ENCODE measurements at places on chromosomes 7 and 10.

DNA sequence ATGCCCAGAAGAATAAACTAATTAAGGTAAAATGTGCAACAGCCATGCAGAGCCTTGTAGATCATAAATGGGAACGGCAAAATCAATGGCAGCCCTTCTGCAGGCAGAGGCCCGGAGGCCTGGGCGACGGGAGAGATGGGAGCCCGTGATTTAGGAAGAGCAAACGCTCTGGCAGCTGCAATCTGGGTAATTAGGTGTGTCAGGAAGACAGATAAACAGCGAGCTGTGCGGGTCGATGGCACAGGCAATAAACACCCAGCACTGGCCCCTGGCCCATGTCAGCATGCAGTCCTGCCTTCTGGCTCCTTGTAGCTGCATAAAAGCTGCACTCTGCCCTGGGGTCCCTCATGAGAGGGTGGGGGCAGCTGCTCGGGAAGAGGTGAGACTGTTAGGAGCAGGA lies 78.0 kb downstream of the GOLGA7B start:
- DNase-seq = no peak

- no peak for DNase-seq
Observed at GRCh38 chr10:46323176-46323575, 36.4 kb downstream of the ANTXRL start.

DNA sequence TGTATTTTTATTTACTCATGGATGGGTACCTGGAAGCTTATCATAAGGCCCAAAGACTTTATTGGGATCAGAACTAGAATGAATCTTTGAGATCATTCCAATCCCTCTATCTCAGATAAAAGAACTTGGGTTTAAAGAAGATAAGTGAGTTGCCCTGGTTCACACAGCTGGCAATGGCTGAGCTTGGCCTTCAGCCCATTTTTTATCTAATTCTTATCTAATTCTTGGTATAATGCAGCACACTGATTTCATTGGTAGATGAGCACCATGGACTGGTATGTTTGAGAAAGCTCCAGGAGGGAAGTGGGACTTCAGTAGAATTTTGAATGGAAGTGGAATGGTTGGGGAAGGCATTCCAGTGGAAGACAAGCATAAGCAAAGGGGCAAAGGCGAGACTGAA lies 558.9 kb downstream of the REEP3 start:
- no peak for DNase-seq

- no peak for DNase-seq
Observed at GRCh38 chr7:69603351-69603750, 5.1 kb downstream of the AUTS2 start.

- peak; percentile 10 for DNase-seq
Observed at GRCh38 chr7:116834815-116835504, 27.4 kb upstream of the CAPZA2 start.

DNA sequence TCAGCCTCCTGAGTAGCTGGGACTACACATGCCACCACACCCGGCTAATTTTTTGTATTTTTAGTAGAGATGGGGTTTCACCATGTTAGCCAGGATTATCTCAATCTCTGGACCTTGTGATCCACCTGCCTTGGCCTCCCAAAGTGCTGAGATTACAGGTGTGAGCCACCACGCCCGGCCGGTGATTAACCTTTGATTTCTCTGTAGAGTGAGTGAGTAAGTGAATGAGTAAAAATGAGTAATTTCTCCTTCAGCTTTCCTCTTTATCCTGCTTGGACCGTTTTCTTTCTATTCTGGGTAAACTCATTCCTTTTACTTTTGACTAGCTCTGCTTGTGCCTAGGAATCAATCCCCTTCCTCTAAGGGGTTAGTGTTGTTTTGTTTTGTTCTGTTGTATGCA lies 36.8 kb downstream of the ST7 start:
- no peak for DNase-seq

DNA sequence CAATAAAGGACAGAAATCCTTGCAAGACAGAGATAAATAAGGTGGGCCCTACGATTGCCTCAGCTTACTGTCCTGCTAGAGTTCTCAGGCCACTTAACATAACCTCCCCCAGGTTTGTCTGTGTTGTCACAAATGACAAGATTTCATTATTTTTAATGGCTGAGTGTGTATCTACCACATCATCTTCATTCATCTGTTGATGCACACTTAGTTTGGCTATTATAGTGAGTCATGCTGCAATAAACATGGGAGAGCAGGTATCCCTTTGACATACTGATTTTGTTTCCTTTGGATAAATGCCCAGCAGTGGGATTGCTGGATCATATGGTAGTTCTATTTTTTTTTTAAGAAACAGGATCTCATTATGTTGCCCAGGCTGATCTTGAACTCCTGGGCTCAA lies 60.6 kb downstream of the PRTFDC1 start:
- peak; percentile 76 for DNase-seq

- DNase-seq = no peak
Observed at GRCh38 chr7:55441774-55442522, 76.8 kb downstream of the LANCL2 start.

- DNase-seq = no peak
Observed at GRCh38 chr7:144074374-144074773, 4.8 kb downstream of the OR2A25 start.

DNA sequence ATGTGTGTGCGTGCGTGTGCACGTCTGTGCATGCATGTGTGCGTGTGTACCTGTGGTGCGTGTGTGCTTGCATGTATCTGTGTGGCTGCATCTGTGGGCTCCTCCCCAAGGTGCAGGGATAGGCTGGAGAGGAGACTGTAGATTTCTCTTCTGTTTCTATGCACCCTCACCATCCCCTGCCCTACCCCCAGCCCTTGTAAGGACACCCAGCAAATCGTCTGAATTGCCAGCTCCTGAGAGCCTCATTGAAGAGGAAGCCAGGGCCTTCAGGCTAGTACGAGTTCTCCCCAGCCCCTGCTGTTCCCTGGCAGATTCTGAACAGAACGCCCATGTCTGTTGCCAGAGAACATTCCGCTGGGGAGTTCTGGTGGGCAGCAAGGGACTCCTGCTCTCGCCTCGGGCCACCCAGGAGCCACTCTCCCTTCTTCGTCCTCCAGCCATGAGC lies 17.0 kb upstream of the TRIM8 start:
- DNase-seq = no peak

- DNase-seq = no peak
Observed at GRCh38 chr7:150956395-150957132, 21.6 kb downstream of the KCNH2 start.
